ENCODE measurements at places on chromosomes 4 and X. TPM values are rescaled to one million over a fixed set of nuclear protein-coding genes. Genes with fewer than 3 reads are reported as not detected.

- DNase-seq, result no peak
- no peak overlapping the region for H3K4me3 ChIP-seq
- no peaks in the 10 kb centered on the region for H3K27me3 ChIP-seq
- no peaks in the 10 kb centered on the region for H3K4me1 ChIP-seq
Observed at GRCh38 chr4:125434136-125434535, 119.4 kb downstream of the FAT4 start.

- H3K36me3 ChIP-seq, result no peaks in the 10 kb centered on the region
- no peaks in the 10 kb centered on the region for H3K4me1 ChIP-seq
- H3K27ac ChIP-seq, result no peak overlapping the region
- peaks cover 12% of the 10 kb centered on the region for H3K27me3 ChIP-seq
- DNase-seq, result no peak
Observed at GRCh38 chrX:114017086-114017485, 566.8 kb upstream of the HTR2C start.

The RPA4 gene
- not detected for total RNA-seq

GRCh38 chr4:41967392-41967791 is 14.2 kb upstream of the DCAF4L1 start:
- H3K36me3 ChIP-seq, result no peaks in the 10 kb centered on the region
- H3K4me1 ChIP-seq, result no peaks in the 10 kb centered on the region
- H3K4me3 ChIP-seq, result no peak overlapping the region
- no peak for DNase-seq
- H3K27me3 ChIP-seq, result no peaks in the 10 kb centered on the region
- H3K27ac ChIP-seq, result no peak overlapping the region

DNA sequence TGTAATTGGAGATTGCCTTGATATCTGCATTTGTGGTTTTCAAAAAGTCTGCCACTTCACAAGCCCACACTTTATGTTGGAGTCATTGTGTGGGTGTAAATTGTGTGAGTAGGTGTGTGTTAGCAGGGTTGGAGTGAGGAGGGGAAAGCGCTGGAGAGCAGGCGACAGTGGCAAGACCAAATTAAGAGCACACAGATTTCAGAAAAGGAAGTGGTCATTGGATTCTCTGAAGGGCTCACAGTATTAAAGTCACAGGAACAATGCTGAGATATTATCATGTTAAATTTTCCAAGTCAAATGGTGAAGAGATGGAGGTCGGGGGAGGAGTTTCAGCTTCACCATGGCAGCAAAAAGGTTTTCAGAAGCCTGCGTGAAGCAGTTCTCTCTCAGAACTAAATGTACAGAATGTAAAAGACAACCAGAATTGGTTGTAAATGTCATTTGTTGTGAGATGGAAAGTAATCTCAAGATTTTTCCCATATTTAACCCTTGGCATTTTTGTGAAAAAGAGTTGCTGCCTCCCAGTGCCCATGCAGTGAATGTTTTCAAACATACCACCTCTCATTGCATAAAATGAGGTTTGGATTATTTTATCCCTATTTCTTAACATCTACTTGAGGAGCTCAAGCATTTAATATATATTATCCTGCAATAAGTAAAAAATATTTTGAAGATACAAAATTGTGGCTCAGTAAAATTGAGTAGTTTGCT is 265.9 kb downstream of the ZNF674 start:
- DNase-seq, result no peak
- H3K27ac ChIP-seq, result no peak overlapping the region
- no peaks in the 10 kb centered on the region for H3K4me1 ChIP-seq
- H3K4me3 ChIP-seq, result no peak overlapping the region
- H3K36me3 ChIP-seq, result no peaks in the 10 kb centered on the region

The PDE5A gene
- total RNA-seq, result 8.7 TPM

The ETDA gene
- total RNA-seq, result not detected

The FRMPD4 gene
- not detected for total RNA-seq

DNA sequence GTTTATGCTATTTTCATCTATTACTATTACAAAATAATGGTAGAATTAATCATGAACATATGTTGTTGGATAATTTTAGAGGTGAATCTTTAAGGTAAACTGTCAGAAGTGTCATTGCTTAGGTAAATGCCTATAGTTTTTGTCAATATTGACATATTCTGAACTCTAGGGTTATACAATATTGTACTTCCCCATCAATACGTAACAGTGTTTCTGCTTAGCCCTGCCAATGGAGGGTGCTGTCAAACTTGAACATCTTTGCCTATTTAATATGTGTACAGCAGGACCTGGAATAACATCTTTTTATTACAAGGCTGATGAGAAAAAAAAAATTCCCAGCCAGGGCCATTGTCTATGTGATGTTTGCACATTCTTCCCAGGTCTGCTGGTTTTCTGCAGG is 40.8 kb downstream of the ARHGAP24 start:
- DNase-seq, result no peak
- no peaks in the 10 kb centered on the region for H3K36me3 ChIP-seq
- no peak overlapping the region for H3K27ac ChIP-seq
- H3K27me3 ChIP-seq, result no peaks in the 10 kb centered on the region
- no peak overlapping the region for H3K4me3 ChIP-seq

GRCh38 chr4:6001680-6002491 is 16.3 kb downstream of the C4orf50 start:
- no peaks in the 10 kb centered on the region for H3K4me1 ChIP-seq
- H3K27ac ChIP-seq, result no peak overlapping the region
- no peaks in the 10 kb centered on the region for H3K27me3 ChIP-seq
- DNase-seq, result no peak
- no peak overlapping the region for H3K4me3 ChIP-seq

DNA sequence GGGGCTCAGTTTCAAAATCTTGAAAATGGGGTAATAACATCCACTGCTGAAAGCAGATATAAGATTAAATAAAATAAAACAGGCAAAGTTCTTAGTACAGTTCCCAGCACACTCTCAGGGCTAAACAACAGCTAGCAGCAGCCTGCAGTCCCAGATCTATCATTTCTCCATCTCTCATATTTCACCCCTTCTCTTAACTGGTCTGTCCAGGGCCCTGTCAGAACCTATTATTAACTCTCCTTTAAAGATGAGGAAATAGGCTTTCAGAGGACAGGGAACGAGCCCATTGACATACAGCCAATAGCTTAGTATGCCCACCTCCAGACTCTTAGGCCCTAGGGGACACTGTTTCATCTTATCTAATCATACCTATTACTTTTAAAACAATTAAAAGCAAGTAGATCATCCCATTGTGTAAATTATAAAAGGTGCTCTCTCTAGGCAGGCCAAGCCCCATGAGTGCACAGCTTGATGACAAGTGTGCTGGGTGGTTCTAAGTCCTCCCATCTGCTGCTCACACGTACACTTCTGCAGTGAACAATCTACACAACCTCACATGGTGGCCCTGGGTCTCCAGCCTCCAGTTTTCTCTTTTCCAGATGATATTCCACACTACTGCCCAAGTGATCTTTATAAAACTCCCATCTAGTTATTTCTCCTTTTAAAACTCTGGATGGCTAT is 119.0 kb downstream of the APBB2 start:
- no peaks in the 10 kb centered on the region for H3K27me3 ChIP-seq
- H3K27ac ChIP-seq, result no peak overlapping the region
- no peak overlapping the region for H3K4me3 ChIP-seq
- H3K36me3 ChIP-seq, result no peaks in the 10 kb centered on the region
- peaks cover 3% of the 10 kb centered on the region for H3K4me1 ChIP-seq

DNA sequence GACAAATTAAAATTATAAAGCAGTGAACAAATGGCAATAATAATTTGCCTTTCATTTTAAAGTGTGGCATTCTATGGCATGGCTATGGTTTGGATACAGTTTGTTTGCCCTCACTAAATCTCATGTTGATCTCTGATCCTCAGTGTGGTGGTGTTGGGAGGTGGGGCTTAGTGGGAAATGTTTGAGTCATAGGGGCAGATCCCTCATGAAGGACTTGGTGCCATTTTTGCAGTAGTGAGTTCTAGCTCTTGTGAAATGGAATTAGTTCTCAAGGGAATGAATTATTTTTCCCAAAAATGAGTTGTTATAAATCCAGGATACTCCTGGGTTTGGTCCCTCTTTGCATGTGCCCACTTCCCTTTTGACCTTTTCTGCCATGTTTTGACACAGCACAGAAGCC is 181.4 kb downstream of the AMELX start:
- H3K27ac ChIP-seq, result no peak overlapping the region
- DNase-seq, result no peak
- H3K4me1 ChIP-seq, result no peaks in the 10 kb centered on the region
- H3K36me3 ChIP-seq, result no peaks in the 10 kb centered on the region
- no peak overlapping the region for H3K4me3 ChIP-seq

The BANK1 gene
- total RNA-seq, result 2.9 TPM

DNA sequence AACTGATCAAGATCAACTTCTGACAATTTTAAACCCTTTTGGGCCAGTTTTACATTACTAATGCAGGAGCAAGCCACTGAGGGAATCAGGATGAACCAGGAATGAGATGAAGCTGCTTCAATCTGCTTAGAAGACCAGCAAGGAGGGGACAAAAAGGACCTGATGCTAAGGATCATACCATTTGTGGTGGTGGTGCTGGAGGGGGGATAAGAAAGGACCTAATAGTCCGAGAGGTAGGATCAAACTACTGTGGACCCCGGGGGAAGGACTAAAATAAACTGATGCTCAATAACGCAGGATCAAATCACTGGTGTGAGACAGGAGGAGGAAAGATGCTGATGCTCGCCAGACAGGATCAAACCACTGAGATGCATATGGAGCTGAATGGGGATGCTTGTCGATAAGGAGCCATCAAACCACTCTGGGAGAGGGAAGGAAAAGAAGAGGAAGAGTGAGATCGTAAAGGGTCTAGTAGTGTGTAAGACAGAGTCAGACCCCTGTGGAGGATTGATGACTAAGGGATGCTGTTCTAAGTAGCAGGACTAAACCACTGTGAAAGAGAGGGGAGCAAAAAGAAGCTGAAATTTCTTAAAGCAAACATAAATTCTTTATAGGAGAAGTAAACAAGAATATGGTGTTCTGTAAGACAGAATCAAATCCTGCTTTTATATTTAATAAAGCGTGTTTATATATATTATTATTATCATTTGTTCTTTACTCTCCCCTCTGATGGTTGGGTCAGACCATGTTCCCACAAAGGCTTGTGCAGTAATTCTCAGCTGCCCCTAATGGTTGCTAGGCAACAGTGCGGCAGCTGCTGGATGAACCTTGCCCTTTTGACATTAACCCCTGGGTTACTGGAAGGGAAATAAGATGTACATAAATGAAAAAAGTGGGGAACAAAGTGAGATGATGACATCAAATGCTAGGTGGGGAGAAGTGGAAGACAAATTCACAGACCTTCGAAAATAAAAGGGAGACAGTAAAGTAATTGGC is 432.5 kb upstream of the FGF16 start:
- peaks cover 16% of the 10 kb centered on the region for H3K27me3 ChIP-seq
- H3K4me1 ChIP-seq, result no peaks in the 10 kb centered on the region
- no peak for DNase-seq
- no peak overlapping the region for H3K4me3 ChIP-seq
- H3K36me3 ChIP-seq, result no peaks in the 10 kb centered on the region

- H3K27me3 ChIP-seq, result peaks cover 38% of the 10 kb centered on the region
- no peak overlapping the region for H3K27ac ChIP-seq
- no peaks in the 10 kb centered on the region for H3K4me1 ChIP-seq
- H3K36me3 ChIP-seq, result no peaks in the 10 kb centered on the region
Observed at GRCh38 chrX:139204571-139204897, 326.0 kb upstream of the F9 start.

The TSPAN5 gene
- 2.7 TPM for total RNA-seq

GRCh38 chr4:139813881-139814280 is 148.3 kb downstream of the MGST2 start:
- DNase-seq, result no peak
- H3K4me3 ChIP-seq, result no peak overlapping the region
- H3K4me1 ChIP-seq, result peaks cover 36% of the 10 kb centered on the region
- H3K27me3 ChIP-seq, result no peaks in the 10 kb centered on the region
- peak overlapping the region; percentile 13 for H3K27ac ChIP-seq

DNA sequence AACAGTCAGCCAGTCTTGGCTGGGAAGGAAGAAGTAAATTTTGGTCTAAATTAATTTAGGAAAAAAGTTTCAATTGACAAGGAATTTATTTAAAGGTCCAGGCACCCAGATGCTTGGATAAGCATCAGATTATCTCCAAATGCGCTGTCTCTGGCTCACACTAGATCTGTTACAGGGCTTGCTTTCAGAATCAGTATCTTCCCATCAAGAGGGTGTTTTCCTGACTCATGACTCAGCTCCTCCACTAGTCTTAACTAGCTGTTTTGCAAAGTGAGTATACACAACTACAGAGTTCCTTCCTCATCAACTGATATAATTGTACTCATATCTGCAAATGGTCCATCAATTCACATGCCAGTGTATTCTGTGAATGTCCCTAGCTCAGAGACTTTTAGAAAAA is 482.1 kb upstream of the CPEB2 start:
- no peaks in the 10 kb centered on the region for H3K36me3 ChIP-seq
- no peak overlapping the region for H3K27ac ChIP-seq
- no peaks in the 10 kb centered on the region for H3K4me1 ChIP-seq
- no peaks in the 10 kb centered on the region for H3K27me3 ChIP-seq
- no peak overlapping the region for H3K4me3 ChIP-seq
- DNase-seq, result no peak

The SRPX gene
- total RNA-seq, result 8.8 TPM

DNA sequence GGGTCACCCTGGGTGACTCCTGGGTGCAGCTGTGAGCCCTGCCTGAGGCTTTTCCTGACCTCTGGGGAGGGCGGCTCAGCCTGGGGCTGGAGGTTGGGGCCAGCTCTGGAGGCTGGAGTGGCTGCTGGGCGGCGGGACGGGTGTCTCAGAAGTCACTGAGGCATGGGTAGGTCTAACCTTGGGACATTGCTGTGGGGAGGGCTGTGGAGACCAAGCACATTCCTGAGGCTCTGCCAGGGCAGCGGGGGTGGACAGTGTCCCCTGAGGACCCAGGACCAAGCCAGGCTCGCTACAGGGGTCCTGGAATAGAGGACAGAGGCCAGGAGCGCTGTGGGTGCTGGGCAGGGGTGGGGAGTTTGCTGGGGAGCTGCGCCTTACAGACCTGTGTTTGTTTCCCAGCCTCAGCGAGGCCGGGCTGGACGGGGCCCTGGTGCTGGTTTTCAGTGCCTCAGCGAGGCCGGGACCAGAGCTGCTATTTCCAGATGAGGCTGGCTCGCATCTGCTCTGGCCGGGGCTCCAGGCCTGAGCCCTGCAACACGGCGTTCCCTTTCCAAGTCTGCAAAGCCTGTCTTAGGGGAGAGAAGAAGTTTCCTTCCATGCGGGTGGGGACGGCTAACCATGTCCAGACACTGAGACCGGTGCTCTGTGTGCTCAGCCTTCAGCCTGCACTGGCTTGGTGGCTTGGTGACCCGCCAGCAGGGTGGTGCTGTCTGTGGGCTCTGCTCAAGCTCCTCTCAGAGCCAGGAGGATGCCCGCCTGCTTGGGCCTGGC is 3.0 kb upstream of the SLC25A6 start:
- H3K4me1 ChIP-seq, result peaks cover 13% of the 10 kb centered on the region
- no peaks in the 10 kb centered on the region for H3K27me3 ChIP-seq
- no peak for DNase-seq
- H3K36me3 ChIP-seq, result peaks cover 10% of the 10 kb centered on the region

GRCh38 chr4:182219411-182220056 is 23.7 kb upstream of the TENM3 start:
- no peaks in the 10 kb centered on the region for H3K27me3 ChIP-seq
- H3K27ac ChIP-seq, result no peak overlapping the region
- H3K4me3 ChIP-seq, result no peak overlapping the region
- H3K4me1 ChIP-seq, result no peaks in the 10 kb centered on the region

- no peak overlapping the region for H3K27ac ChIP-seq
- H3K4me3 ChIP-seq, result no peak overlapping the region
- peaks cover 7% of the 10 kb centered on the region for H3K27me3 ChIP-seq
- no peak for DNase-seq
- H3K4me1 ChIP-seq, result no peaks in the 10 kb centered on the region
Observed at GRCh38 chr4:5079581-5079980, 28.3 kb downstream of the STK32B start.

The RASSF6 gene
- total RNA-seq, result not detected

GRCh38 chrX:129230168-129230567 is 293.1 kb downstream of the SMARCA1 start:
- H3K27me3 ChIP-seq, result no peaks in the 10 kb centered on the region
- no peak overlapping the region for H3K27ac ChIP-seq
- no peaks in the 10 kb centered on the region for H3K36me3 ChIP-seq
- no peak for DNase-seq
- H3K4me3 ChIP-seq, result no peak overlapping the region

Measured in adrenal gland (tissue), 19 donors.